Type B pancreatic cell (in vitro differentiated cells): ENCODE measurements at places on chromosomes 1 and 21.

GRCh38 chr1:153358691-153358975 is 979 bp downstream of the S100A9 start:
- peak; percentile 34 for DNase-seq

GRCh38 chr1:66556161-66556611 is 22.2 kb downstream of the SGIP1 start:
- DNase-seq, result no peak

DNA sequence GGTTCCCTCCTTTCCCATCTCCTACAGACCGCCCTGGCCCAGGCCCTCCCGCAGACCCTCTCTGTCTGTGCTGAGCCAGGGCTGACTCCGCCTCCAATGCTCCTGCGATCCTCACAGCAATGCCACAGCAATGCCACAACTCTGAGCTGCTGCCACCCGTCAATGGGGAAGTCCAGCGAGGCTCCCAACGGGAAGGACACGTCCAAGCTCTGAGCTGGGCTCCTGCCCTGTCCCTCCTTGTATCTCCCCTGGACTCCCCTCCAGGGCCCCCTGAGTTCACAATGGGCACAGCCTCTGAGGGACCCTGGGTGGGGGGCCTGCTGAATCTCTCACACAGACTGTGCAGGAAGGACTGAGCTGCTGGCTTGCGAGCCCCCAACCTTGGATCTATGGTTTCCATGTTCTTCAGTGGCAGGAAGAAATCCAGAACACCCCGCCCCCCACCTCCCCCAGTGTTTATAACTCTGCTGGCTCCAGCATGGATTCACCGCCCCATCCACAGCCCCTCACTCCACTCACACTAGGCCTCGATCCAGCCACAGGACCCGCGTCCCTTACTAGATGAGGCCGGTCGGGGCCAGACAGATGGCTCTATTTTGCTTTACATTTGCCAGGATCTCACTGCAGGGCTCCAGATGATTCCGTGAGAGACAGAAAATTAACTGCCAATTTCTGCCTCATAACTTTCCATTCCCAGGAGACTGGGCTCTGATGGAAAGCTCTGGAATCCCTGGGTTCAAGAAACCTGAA is 338.0 kb downstream of the MATN1 start:
- no peak for DNase-seq

- no peak for DNase-seq
Observed at GRCh38 chr1:21673277-21673780, 4.2 kb upstream of the RAP1GAP start.

GRCh38 chr1:68696221-68696620 is 199.3 kb upstream of the DEPDC1 start:
- DNase-seq, result no peak

- no peak for DNase-seq
Observed at GRCh38 chr1:94314222-94314858, 77.0 kb upstream of the ARHGAP29 start.

- DNase-seq, result no peak
Observed at GRCh38 chr1:38336301-38336923, 289.8 kb upstream of the POU3F1 start.

DNA sequence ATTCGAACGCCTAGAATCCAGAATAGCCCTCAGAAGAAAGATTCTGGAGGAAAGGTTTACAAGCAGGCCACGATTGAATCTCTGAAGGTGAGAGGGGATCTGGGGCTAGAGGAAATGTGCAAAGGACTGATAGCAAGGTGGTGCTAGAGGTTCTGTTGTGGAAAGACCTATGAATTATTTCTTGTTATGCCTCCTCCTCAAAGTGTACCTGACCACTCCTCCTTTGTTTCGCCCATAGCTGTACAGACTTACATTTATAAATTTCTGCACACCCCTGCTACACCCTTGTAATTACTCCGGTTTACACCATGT is 986 bp downstream of the TCEANC2 start:
- no peak for DNase-seq

DNA sequence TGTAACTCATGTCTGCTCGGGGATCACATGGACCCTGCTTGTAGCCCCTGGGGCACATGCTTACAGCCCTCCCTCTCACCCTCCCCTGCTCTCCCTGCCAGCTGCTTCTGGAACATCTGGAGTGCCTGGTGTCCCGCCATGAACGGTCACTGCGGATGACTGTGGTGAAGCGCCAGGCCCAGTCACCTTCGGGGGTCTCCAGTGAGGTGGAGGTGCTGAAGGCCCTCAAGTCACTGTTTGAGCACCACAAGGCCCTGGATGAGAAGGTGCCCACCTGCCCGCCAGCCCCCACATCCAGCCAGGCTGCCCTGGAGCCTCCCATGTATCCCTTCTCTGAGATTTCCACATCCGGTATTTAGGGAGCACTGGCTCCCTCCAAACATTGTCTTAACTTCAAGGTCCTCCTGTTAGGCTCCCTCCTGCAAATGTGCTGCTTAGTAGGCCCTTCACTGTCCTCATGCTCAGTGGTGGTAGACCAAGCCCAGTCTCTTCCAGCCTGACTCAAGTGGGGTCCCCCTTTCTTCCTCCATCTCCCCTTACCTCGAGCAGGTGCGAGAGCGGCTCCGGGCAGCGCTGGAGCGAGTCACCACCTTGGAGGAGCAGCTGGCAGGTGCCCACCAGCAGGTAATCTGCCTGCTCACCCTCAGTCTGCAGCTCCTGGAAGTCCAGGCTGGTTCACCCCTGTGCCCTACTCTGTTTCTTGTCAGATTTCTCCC is 17.7 kb downstream of the PPFIA4 start:
- no peak for DNase-seq

- no peak for DNase-seq
Observed at GRCh38 chr1:90154711-90155110, 159.8 kb downstream of the ZNF326 start.

DNA sequence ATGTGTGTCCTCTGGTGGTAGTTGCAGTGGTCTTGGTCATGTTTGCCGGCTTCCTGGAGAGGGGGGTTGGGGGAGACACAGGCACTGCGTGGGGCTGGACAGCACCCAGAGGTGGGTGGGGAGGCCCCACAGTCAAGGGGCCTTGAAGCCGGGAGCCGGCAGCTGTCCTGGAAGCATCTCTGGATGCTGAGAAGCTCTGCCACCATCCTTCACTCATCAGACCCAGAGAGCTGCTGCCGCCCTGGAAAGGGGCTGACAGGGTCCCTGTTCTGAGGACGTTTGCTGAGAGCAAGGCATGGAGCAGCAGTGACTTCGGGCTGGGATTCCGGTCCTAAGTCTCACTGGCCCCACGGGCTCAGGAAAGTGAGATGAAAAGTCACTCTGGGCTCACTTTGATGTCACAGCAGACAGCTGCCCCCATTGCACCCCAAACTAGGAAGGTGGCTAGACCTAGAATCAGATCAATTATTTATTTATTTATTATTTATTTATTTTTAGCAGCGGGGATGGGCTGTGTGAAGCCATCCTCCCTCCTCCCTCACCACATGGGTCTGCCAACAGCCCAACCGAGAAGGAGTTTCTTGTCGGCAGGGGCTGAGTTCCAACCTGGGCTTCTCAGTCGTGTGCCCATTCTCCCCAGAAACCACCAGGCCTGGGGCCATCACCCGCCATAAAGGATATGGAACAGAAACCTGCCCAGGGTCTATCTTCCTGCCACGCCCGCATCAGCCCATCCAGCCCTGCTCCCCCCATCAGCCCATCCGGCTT is 547.4 kb downstream of the PTPRU start:
- no peak for DNase-seq

GRCh38 chr1:178518894-178519293 is 6.0 kb downstream of the TEX35 start:
- DNase-seq, result no peak

GRCh38 chr1:177568622-177569021 is 397.9 kb downstream of the BRINP2 start:
- DNase-seq, result no peak

- DNase-seq, result no peak
Observed at GRCh38 chr1:65064981-65065380, 83.0 kb upstream of the AK4 start.

DNA sequence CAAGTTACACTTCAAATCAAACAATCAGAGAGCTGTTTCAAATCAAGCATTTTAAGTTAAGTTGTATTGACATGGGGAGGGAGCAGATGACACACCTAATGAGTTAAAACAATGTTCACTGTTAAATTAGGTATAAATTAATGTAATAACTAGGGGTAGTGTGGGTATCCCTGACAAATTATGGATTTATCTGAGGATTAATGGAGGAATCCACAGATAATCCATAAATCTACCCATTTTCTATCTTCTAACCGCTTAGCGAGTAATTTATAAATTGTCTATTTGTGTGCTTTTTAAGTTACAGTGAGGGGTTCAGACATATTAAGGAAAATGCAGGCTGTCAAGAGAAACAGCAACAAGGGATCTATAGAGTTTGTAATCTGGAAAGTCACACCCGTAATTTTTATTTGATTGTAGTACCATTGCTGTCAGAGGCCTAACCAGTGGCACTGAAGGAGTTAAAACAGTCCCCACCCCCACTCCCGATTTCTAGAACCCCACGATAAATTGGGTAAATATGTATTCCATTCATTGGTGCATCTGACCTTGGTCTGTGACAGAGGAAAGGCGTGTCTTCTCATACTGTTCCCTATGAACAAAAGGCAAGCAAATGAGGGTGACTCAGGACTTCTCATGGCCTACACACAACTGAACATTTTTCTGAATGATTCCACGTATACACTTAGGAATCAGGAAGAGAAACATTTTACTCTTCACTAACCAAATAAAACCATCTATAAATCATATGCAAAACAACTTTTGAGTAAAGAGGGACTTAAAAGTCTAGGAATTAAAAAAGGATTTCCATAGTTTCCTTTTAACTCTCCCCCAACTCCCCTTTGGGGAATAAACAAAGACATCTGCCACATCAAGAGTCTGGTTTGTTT is 7.4 kb downstream of the IRF2BP2 start:
- no peak for DNase-seq

DNA sequence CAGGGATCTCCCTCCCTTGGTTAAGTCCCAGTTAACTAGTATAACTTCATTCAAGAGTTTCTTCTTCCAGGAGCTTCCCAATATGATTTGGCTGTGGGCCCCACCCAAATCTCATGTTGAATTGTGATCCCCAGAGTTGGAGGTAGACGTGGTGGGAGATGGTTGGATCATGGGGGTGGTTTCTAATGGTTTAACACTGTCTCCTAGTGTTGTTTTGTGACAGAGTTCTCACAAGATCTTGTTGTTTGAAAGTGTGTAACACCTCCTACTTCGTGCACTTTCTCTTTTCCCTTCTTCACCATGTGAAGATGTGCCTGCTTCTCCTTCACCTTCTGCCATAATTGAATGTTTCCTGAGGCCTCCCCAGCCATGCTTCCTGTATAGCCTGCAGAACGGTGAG is 251.8 kb upstream of the FGGY start:
- no peak for DNase-seq

DNA sequence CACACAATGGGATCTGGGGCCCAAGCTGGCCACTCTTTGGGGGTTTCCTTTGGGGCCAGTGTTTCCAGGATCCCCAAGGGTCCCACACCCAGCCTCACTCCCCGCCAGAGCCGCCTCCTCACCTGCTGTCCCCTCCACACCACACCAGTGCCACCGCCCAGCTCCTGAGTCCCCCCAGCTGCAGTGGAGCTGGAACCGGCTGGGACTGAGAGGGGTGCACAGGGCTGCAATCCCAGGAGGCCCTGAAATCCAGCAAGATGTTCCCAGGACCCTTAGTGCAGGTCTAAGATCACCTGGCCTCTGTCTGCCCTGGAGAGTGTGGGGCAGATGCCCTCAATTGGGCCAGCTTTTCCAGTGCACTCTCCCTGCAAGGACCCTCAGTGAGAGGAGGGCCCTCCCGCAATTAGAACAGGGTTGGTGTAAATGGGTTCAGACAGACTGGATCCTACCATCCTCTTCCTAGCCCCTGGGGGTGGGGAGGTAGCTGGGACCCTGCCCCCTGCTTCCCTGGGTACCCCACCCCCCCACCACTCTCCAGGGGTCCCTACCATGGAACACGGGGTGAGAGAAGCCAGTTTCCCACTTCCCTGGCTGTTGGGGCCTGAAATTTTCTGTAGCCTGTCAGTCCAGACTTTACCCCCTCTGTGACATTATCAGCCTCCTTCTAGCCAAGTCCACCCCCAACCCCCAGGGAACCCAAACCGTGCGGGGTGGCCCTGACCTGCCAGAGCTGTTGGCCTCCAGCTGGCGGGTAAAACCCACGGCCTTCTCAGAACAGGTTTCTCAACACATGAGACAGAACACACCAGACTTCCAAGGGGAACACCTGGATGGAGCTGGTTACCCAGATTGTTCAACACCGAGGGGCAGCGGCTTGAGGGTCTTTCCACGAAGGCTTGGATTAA is 7.0 kb downstream of the KRTAP10-12 start:
- DNase-seq, result no peak

- no peak for DNase-seq
Observed at GRCh38 chr1:172902861-172903381, 147.8 kb downstream of the TNFSF18 start.

DNA sequence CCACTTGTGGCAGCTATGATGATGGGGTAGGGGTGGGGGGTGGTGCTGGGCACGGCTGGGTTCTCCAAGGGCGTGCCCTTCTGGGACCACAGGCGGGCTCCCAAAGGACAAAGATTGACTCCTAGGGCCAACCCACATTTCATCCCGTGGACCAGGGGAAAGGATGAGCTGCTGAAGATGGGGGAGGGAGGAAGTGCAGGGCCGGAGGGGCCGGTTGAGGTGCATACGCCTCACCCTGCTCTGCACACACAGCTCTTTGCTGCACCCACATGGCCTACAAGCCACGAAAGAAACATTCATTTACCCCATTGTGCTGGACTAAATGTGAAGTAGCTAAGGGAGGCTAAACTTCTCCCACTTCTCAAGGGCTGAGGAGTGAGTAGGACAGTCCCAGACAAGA is 34.2 kb upstream of the GNPAT start:
- no peak for DNase-seq

- no peak for DNase-seq
Observed at GRCh38 chr21:24096651-24097050, 1510.6 kb downstream of the MRPL39 start.

DNA sequence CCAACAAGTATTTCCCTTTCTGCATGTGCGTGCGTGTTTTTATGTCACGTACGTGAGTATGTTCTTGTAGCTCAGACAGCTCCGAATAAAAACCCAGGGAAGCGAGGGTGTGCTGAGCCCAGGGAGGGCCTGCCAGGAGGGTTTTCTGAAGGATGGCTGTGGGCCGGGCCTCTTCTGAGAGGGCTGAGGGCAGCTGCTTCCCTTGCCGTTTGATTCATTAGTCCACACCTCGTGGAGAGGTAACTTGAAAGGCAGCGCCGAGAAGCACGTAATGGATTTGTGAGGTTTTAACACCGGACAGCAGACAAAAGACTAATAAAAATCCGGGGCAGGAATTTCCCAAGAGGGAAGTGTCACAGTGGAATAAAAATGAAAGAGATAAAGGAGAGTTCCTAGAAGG is 29.5 kb downstream of the CD247 start:
- DNase-seq, result no peak

GRCh38 chr21:32889596-32889995 is 118.0 kb upstream of the PAXBP1 start:
- DNase-seq, result no peak

- no peak for DNase-seq
Observed at GRCh38 chr1:170823120-170823519, 112.2 kb upstream of the MROH9 start.

GRCh38 chr21:21226472-21226871 is 228.3 kb downstream of the NCAM2 start:
- no peak for DNase-seq

- no peak for DNase-seq
Observed at GRCh38 chr1:115355069-115355468, 17.0 kb upstream of the NGF start.

- no peak for DNase-seq
Observed at GRCh38 chr1:233530665-233531386, 83.1 kb upstream of the KCNK1 start.
